ENCODE measurements at places on chromosomes 3 and 15. TPM values are rescaled to one million over a fixed set of nuclear protein-coding genes. Genes with fewer than 3 reads are reported as not detected.

DZIP3 gene
- 16.7 TPM for total RNA-seq

C2CD4A gene
- total RNA-seq: not detected

SKOR1 gene
- 0.07 TPM for total RNA-seq

ALG1L2 gene
- total RNA-seq: not detected

LPP gene
- 109 TPM for total RNA-seq

PARP9 gene
- 11.8 TPM for total RNA-seq

ADIPOQ gene
- total RNA-seq: 4.0 TPM

NOX5 gene
- not detected for total RNA-seq

MB21D2 gene
- 1.8 TPM for total RNA-seq

SAMD7 gene
- not detected for total RNA-seq

PARP16 gene
- 4.1 TPM for total RNA-seq

CHSY1 gene
- 11.7 TPM for total RNA-seq

RTP3 gene
- not detected for total RNA-seq

XIRP1 gene
- 263 TPM for total RNA-seq

TAGLN3 gene
- not detected for total RNA-seq

OSTN gene
- not detected for total RNA-seq

OR4F15 gene
- total RNA-seq: not detected

CACNA1D gene
- 1.0 TPM for total RNA-seq

DAPK2 gene
- 43.4 TPM for total RNA-seq

KBTBD13 gene
- total RNA-seq: 10.6 TPM

SLC12A1 gene
- not detected for total RNA-seq

P3H2 gene
- 1.2 TPM for total RNA-seq

TOP2B gene
- total RNA-seq: 113 TPM

C3orf22 gene
- total RNA-seq: not detected

POMGNT2 gene
- 20.7 TPM for total RNA-seq

GPR62 gene
- 0.15 TPM for total RNA-seq

CD200R1 gene
- 0.87 TPM for total RNA-seq

FOXL2NB gene
- total RNA-seq: not detected

TMC3 gene
- not detected for total RNA-seq

MKRN2OS gene
- not detected for total RNA-seq

GOLGA6L9 gene
- 1.4 TPM for total RNA-seq

MAPKAPK3 gene
- 473 TPM for total RNA-seq

SMCO1 gene
- total RNA-seq: 110 TPM

AADACL2 gene
- total RNA-seq: not detected

ABHD5 gene
- 26.3 TPM for total RNA-seq

ARID3B gene
- total RNA-seq: 2.0 TPM

POC1A gene
- 1.5 TPM for total RNA-seq
